ENCODE measurements at places on chromosomes 6 and 20.

GRCh38 chr6:111743862-111744692, 129.2 kb downstream of the FYN start:
- DNase-seq: no peak

GRCh38 chr6:169975286-169975685, 223.9 kb downstream of the ERMARD start:
- no peak for DNase-seq

GRCh38 chr6:152723398-152723797, 25.7 kb downstream of the MYCT1 start:
- DNase-seq: no peak

DNA sequence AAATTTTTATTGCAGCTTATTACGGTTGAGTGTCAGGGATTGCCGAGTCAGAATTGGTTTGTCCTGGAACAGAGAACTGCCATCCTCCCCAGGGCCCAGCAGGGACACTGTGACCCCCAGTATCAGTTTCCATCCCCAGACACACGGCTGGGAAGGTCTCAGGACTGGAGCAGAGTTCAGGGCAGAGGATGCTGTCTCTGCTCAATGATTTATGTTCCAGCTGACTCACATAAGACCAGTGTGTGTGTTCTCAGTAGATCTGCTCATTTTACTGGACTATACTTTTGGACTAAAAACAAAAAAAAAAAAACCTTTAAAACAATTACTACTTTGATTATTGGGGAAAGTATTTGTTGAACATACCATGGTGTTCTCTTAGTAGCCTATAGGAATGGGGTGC, 44.2 kb downstream of the FNDC1 start:
- DNase-seq: no peak

DNA sequence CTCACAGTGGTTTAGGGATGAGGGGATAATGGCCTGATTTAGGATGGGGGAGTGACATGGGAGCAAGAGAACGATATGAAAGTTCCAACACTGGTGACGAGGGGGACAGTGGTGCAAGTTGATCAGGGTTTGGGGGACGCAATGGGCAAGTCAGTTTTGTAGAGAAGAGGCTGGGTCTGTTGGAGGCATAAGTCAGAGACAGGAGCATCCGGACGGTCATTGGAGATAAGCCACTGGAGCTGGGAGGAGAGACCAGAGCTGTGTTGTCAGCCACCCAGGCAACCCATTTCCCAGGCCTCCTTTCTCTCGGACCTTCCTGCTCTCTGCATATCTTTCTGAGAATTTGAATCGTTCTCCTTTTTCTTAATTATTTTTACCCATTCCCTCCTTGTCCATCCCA, 9.5 kb downstream of the DNPH1 start:
- DNase-seq: no peak

DNA sequence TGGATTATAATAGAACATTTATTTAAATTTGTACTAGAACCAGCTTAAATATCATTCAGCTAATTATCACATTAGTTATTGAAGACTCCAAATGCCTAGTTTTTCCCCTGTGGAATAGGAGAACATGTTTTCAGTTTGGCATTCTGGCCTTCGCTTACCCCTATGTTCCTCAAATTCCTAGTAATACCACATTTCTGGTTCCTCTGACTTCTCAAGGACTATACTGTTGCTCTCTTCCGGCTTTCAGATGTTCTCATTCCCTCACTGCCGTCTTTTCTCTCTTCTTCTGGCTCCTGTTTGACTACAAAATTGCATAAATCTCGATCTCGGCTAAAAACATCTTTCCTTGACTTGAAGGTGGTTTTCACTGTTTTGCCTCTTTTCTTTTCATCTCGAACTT, 71.8 kb upstream of the KHDRBS2 start:
- DNase-seq: no peak

DNA sequence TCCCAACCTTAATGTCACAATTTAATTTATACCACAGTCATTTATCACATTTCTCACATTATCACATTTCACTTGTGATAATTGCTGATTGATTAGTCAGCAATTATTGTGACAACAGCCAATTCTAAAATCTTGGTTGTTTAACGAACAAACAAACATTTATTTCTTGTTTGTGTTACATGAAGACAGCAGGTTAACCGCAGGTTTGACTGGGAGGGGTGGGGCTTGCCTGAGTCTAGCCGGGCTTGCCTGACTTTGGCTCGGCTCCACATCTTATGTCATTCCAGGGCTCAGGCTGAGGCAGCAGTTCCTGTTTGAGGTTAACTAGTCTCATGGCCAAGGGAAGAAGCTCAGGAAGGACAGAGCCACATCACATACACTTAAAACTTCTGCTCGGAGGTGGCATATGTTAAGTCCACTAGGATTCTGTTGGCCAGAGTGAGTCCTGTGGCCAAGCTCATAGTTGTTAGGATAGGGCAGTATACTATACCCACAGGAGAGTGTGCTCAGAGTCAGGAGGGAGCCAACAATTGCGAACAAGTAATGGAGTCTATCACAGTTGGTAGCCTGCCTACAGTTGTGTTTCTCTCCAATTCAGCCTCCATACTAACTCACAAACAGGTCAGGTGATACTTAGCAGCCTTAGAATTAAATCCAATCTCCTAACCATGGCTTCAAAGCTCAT, 90.0 kb upstream of the IFNGR1 start:
- DNase-seq: peak; percentile 3

DNA sequence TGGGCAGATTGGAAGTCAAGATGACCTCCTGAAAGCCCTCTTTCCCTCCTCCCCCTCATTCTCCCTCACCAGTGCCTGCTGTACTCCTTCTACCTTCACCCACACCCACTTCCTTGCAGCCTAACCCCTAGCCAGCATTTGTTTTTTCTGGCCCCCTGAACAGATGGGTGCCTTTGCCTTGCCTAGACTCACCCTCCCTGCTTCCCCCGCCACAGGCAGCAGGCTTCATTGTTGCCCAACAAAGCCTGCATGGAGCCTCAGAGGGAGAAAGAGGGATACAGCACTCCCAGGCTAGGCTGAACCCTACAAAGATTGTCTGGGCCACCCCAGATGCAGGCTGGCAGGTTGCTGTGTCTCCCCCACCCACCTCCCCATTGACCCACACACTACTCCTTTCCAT, 2.7 kb downstream of the MOCS1 start:
- DNase-seq: no peak

GRCh38 chr6:64301307-64302236, 666.0 kb downstream of the PHF3 start:
- no peak for DNase-seq

GRCh38 chr6:38233161-38233791, 406.5 kb downstream of the BTBD9 start:
- no peak for DNase-seq

GRCh38 chr20:39013662-39014109, 51.5 kb downstream of the DHX35 start:
- no peak for DNase-seq

- DNase-seq: peak; percentile 69
Observed at GRCh38 chr20:38725931-38726803, 1.9 kb downstream of the SLC32A1 start.

- peak; percentile 45 for DNase-seq
Observed at GRCh38 chr6:144104898-144105487, 9.6 kb upstream of the SF3B5 start.

DNA sequence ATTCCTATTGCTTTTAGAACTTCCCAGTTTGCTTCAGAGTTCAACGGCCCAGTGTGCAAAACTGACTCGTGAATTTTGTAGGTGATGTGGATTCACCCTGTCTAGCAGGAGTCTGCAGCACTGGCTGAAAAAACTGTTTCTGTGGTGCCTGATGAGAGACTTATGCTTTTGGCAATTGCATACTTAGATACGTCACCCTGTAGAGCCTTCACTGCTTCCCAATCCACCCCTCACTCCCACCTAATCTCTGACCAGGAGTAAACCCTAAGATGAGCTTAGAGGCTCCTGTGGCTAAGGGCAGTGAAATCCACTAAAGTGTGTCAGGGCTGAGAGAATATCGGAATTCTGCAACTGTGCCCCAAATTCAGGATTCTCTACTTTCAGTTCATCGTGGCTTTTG, 14.3 kb downstream of the RPP21 start:
- no peak for DNase-seq

DNA sequence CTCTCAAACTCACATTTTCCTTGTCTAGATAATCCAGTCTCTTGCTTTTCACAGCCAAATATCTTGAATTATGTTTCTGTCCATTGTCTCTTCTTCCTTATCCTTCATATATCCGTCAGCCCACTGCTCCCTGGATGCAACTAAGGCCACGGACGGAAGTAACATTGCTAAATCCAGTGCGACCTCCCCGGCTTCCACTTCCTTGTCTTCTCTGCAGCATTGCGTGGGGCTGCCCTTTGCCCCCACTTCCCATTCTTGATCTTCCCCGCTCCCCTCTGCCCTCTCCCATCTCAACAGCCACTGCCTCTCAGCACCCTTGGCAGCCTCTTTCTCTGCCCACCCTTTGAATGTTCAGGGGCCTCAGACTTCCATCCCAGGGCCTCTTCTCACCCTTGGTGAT, 190.4 kb upstream of the UST start:
- no peak for DNase-seq

DNA sequence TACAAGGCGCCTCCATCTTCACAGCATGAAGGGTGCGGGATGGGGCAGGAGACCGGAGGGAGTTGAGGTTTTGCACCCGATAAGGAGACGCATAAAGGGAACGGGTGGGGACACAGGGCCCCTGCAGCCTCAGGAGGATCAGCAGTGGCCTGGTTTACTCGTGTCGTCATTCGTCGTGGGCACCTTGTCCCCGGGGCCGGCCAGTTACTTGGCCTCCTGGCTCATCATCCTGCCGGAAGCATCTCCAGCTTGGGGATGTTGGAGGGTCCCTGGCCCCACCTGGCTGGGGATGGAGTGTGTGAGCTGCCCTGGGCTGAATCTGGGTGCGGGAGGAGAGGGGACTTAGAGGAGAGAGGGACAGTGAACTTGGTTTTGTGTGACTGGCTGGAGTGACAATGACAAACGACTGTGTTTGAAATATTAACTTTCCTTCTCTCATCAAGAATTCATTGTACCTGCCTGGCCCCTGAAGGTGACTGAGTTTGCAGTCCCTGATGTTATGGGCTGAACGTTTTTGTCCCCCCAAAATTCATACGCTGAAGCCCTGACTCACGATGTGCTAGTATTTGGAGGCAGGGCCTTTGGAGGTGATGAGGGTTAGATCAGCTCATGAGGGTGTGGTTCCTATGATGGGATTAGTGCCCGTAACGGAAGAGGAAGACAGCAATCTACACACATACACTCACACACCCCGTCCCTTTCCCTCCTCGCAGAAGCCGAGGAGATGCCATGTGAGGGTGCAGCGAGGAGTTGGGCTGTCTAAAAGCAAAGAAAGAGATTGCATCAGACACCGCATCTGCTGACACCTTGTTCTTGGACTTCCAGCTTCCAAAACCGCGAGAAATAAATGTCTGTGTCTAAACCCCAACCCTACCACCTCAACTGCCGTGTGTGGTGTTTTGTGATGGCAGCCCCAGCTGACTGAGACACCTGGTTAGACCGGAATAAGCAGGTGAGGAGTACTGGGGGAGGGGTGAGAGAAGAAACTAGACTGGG, 65.0 kb upstream of the MAP3K4 start:
- no peak for DNase-seq

DNA sequence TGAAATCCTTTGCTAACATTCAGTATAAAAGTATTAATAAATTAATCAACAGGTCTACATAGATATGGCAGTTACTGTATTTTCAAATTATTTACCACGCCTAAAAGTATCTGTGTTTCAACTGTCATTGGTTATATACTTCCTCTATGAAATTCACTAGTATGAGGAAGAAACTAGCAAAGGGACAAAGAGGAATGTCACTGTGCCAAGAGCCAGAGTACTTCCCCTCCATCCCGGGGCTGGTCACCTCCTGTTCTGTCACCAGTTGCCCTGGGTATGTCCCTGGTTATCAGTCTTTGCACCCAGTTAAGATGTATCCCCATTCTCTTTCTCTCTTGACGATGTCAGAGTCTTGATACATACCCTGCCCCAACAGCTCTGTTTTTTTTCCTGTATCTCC, 476.8 kb upstream of the SOX4 start:
- no peak for DNase-seq

- no peak for DNase-seq
Observed at GRCh38 chr6:15682965-15683822, 20.4 kb upstream of the DTNBP1 start.

- no peak for DNase-seq
Observed at GRCh38 chr6:73631849-73632248, 21.9 kb downstream of the SLC17A5 start.

GRCh38 chr6:5246141-5247097, 14.3 kb downstream of the LYRM4 start:
- no peak for DNase-seq

DNA sequence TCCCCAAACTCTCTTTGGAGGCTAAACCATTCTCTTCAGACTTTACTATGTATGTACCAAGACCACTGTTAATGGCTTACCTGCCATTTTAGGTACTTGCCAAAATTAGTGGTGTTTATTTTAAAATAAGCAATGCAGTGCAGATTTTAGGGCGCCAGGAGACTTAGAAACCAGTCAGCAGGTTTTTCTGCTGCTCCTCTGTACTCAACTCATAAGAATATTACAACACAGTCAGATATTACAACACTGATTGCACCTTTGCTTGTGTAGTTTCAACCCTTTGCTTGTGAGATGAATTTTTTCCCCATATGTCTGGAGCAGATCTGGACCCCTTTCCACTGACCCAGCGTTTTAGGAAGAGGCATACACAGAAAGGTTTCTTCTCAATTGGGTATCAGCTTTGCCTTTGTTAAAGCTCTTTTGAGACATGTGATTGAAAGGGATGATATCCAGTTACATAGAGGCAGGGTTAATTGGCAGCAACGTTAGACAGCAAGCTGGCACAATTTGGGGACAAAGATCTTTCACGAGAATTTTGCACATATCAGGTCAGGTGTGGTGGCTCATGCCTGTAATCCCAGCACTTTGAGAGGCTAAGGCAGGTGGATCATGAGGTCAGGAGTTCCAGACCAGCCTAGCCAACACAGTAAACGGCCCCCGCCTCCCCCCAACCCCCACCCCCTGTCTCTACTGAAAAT, 6.2 kb downstream of the TTPAL start:
- DNase-seq: no peak

- peak; percentile 12 for DNase-seq
Observed at GRCh38 chr6:151948002-151948743, 140.7 kb downstream of the ESR1 start.

GRCh38 chr20:61448386-61448785, 196.3 kb downstream of the CDH4 start:
- no peak for DNase-seq

DNA sequence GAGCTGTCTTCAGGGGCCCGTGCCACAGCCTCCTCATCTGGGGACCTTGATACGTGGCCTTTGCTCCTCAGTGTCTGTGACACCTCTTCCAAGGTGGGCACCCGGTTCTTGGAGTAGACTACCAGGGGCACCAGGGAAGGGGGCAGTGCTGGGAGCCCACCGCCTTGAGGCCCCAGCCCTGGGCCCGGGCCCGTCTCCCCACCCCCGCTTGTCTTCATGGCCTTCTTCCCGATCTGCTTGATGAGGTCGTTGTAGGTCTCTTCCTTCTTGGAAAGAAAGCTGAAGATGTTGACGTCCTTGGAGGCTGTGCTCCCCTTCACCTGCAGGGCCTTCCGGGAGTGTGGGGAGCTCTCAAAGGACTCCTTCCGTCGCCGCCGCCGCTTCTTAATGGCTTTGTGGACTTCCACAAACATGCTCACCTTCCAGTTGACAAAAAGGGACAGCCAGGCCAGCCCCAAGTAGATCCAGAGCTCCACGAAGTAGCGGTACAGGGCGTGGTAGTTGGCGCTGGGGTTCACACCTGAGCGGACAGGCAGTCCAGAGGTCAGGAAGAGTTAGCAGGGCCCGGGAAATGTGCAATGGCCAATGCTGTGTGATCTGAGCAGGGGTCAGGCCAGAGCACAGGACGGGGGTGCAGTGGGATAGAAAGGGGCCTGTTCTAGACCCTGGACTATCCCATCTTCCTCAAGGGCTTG, 37.9 kb downstream of the KCNK5 start:
- DNase-seq: no peak

Data from activated CD8-positive, alpha-beta T cell treated with anti-CD3 and anti-CD28 coated beads for 36 hours (primary cell).